A549 (cell line): ENCODE measurements at places on chromosomes 12 and 14.

- DNase-seq = no peak
These were observed 50.0 kb upstream of the ATF7IP start for GRCh38 chr12:14315501-14315900.

DNA sequence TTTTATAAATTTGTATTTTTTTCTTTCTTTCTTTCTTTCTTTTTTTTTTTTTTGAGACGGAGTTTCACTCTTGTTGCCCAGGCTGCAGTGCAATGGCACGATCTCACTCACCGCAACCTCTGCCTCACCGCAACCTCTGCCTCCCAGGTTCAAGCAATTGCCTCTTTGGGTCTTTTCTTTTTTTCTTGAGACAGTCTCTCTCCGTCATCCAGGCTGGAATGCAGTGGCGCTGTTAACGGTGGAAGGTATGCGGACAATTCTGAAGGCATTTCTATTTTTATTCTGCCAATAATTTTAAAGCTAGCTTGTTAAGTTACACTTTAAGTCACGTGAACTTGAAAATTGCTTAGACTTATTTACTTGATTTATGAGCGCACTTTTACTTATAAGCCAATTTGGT lies 8.8 kb upstream of the PHC1 start:
- DNase-seq = no peak

- peak; percentile 75 for DNase-seq
These were observed 26.4 kb downstream of the TESPA1 start for GRCh38 chr12:54958048-54958658.

DNA sequence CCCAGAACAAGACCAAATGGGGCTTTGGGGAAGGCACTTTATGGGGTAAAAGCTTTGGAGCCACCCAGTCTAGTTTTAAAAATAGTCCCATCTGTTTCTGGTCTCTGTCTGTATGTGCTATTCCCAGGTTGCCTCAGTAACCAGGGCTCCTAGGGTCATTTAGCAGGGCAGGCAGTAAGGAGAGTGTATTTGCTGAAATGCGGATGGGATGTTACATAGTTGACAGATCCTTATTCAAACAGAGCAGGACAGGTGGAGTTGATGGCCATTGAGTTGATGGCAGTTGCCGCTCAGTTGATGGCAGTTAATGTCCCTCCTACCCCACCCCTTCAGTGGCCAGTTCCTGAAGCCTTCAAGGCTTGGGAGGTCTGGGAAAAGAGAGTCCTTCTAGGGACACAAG lies 4.6 kb downstream of the ZC3H10 start:
- DNase-seq = no peak

DNA sequence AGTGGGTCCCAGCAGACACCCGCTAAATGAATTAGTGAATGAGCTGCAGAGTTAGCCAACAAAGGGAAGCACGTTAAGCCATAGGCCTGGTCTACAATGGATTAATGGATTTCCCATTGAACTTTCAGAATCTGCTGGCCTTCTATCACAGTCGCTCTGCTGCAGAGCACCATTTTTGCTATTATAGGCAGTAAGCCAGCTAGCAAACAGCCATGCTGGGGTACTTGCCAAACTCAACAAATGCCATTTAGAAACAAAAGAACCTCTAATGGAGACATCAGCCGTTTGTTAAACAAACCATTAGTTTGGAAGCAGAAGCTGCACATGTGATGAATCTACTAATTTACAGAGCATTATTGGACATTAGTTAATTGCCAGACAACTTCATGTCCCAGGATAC lies 181.1 kb upstream of the STXBP6 start:
- DNase-seq = no peak

DNA sequence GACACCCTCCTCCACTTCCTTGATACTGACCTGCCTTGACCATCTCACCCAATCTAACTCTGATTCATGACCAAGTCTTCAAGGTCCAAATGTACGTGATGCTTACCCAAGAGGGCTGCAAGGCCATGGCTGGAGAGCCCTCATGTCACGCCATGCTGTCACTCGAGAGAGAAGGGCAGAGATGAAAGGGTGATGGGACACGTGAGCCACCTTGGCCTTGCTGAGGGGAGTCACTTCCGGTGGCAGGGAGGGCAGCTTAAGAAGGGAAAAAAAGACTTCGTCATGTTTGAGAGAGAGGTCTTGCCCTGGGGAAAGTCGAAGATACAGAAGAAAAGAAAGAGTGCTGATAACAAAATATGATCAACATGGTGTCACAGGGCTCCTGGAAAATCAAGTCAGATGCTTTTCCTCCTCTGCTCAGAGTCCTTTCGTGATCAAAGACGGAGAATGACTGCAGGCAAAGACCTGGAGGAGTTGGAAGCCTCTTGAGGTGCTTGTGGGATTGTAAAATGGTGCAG lies 3.3 kb upstream of the SCARB1 start:
- no peak for DNase-seq

GRCh38 chr14:63501429-63501828 lies 41.7 kb downstream of the PPP2R5E start:
- DNase-seq = no peak

- DNase-seq = no peak
These were observed 28.6 kb upstream of the PPM1H start for GRCh38 chr12:62963486-62964041.

- DNase-seq = no peak
These were observed 2.2 kb downstream of the VAMP1 start for GRCh38 chr12:6468283-6468575.

DNA sequence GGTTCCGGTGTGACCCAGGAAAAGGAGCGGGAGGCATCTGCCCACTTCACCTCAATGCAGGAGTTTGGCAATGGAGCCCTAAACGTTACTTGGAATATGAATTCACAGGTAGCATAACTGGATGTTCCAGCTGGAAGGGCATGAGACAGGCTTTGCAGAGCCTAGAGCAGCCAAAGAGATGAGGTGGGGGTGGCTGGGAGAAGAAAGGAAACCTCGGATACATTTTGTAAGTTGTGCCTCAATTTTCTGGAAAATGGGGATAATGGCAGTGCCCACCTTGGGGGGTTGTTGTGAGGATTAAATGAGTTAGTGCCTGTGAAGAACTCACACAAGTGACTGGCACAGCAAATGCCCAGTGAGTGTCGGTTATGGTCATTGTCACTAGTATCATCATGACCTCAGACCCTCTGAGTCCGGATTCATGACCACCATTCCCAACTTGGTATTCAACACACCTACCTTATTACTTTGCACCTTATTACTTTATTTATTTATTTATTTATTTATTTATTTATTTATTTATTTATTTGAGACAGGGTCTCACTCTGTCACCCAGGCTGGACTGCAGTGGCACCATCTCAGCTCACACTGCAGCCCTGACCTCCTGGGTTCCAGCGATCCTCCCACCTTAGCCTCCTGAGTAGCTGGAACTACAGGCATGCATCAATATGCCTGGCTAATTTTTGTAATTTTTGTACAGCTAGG lies 56.0 kb downstream of the CLMN start:
- no peak for DNase-seq

DNA sequence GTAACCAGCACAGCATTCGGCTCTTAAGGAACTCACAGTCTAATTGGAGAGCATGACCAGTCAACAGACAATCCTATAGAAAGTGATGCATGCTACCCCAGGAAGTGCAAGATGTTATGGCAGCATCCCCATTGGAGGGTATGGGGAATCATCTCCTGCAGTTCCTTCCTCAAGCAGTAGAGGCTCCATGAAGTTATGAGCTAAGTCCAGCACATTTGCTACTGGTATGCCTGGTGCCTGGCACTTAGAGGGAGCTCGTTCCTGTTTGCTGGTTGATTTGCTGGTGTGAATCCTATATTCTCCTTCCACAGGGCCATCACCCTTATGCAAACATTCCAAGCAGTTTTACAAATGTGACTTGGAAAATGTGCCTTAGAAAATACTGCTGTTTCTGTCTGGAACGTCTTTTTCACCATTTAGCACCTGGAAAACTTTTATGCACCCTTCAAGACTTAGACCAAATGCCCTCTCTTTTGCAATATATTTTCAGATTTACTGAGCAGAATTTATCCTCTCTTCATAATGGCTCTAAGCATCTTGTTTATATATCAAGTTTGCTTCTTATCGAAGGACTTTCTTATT lies 136.1 kb upstream of the WSCD2 start:
- DNase-seq = peak; percentile 27

DNA sequence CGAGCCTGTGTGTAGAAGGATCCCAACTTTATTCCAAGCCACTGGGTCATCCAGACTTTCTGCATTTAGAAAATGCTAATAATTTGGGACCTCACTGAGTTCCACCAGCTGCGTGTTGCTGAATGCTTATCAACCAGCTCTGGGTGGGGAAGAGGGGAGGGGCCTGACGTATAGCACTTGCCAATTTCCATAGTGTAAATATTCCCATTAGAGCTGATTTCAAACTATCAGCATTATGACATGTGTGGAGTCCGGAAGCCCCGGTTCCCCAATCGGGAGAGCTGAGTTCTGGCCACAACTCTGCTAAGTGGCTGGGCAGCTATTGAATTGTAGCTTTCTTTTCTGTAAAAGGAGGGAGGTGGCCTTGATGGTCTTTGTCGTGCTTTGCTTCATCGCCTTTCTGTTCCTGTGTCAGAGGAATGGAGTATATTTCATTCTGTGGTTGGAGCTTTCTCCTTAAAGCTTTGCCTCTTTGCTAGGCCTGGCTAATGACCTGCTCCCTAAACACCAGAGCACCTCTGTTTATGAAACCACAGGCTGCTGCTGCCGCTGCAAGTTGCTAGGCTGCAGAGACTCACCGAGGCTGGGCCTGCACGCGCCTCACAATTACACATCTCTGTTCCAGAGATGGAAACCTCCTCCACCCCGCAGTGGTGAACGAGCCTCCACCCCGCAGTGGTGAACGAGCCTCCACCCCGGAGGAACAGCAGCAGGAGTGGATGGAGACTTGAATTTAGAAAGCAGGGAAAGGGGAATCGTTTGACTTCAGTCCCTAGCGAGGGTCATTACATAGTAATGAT lies 7.7 kb upstream of the BCL7A start:
- no peak for DNase-seq

DNA sequence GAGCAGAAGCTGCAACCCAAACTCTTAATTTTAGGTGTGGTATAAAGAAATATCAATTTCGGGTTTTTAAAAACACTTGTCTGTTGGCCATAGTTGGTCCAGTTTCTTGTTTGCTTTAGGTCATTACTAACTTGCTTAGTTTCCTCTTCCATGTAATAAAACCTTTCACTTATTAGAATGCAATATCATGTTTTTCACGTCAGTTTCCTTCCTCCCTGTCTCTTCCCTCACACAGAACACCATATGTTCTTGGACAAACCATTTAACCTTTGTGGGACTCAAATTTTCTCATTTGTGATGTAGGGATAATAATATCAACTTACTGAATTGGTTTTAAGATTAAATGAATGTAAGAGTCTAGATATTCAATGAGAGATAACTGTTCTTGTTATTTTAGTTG lies 22.9 kb downstream of the PMCH start:
- DNase-seq = no peak

- DNase-seq = no peak
These were observed 166.0 kb downstream of the KLHL28 start for GRCh38 chr14:44795725-44796124.

DNA sequence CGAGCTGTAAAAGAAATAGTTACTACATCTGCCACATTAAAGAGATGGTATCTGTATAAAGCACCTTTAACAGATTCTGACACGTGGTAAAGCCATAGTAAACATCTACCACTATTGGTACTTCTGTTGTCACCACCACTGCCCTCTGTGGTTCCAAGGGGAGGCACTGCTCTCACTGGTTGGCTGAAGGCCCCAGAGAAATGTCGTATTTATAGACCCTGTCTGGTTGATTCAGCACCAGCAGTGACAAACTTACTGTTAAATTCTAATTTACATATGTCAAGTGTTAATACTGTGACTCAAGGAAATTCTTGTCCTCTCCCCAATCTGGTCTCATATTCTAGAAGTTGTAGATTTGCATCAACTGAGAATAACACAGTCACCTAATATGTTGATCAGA lies 281.1 kb downstream of the ERC1 start:
- DNase-seq = no peak

DNA sequence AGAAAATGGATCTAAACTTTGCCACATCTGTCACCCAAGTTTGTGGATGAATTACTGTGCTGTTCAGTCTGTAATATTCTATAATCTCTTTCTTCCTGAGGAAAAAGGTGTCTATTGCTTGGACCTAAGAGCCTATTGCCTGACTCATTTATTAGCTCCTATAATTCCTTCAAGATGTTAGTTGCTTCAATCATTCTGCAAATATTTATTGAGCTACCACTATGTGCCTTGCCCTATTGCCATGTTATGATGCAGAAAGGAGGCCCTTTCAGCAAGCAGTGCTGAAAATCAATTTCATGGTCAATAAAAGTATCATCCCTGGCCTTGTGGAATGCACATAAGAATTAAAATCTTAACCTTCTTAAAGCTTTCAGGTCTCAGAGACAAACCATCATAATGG lies 113.6 kb downstream of the CCER1 start:
- DNase-seq = no peak

GRCh38 chr12:38162708-38163441 lies 153.7 kb upstream of the ALG10B start:
- no peak for DNase-seq

DNA sequence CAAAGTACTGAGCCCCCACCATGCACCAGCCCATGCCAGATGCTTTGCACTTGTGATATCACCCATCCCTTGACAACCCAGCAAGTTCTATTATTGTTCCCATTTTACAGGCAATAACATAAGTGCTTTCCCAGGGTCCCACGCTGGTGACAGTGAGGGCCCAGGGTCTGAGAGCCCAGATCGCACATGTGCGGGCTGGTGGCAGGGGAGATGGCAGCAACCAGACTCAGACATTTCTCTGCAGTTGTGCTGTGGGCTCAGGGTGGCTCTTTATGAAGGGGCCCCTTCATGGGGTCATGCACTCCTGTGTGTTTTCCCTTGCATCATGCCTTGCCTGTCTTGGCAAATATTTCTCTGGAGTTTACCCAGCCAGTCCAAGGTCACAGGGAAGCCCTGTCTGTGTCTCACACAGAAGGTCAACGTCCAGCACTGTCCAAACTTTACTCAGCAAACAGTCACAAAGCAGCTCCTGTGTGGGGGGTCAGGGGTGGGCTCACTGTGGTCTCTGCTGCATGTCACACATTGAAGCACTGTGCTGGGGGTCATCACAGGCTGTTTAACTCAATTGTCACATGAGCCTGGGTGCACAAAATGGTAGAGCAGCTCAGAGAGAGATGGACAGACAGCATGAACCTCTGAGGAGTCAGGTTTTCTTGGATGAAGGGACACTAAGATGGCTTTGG lies 12.7 kb downstream of the SERPINA5 start:
- DNase-seq = peak; percentile 35

DNA sequence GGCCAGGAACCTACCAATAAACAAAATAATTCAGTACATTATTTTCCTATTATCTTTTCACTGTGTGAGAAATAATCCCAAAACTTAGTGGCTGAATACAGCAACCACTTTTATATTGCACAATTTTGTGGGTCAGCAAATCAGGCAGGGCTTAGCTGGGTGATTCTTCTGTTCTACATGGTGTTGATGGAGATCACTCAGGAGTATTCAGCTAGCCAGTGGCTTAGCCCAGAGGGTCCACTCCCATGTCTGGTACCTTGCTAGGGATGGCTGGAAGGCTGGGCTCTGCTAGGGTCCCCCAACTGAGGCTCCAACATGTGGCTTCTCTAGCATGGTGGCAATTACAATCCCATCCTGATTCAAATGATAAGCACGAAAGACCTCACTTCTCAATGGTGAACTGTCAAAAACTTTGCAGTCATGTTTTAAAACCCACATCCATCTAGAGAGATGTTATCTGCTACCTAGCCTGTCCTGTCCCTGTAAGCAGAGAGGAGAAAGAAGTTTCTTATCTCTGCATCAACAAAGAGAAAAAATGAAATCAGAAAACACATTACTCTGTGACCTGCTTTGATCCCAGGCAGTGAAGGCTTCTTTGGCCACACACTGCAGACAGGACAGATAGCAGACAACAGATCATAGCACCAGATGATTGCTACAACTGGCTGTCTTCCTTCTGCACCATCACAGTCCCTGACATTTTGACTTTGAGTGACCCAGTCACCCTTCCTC lies 51.0 kb upstream of the MYL2 start:
- no peak for DNase-seq
